ENCODE measurements at places on chromosomes 3 and 15.

GRCh38 chr3:121488628-121489027, 57.2 kb downstream of the POLQ start:
- peak; percentile 10 for DNase-seq

DNA sequence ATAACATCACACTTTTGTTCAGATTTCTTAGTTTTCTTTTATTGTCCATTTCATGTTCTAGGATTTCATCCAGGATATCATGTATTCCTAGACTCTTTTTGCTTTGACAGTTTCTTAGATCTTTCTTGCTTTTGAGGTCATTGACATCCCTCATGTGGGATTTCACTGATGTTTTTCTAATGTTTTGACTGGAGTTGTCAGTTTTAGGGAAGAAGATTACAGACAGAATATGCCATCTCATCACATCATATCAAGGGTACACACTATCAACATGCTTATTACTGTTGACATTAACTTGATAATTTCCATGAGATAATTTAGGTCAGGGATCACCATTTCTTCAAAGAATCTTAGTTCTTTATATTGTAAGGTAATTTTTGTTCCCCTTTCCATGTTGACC, 101.7 kb downstream of the NPAP1 start:
- DNase-seq, result no peak

- no peak for DNase-seq
These were observed 1.1 kb downstream of the NCKIPSD start for GRCh38 chr3:48684480-48685143.

DNA sequence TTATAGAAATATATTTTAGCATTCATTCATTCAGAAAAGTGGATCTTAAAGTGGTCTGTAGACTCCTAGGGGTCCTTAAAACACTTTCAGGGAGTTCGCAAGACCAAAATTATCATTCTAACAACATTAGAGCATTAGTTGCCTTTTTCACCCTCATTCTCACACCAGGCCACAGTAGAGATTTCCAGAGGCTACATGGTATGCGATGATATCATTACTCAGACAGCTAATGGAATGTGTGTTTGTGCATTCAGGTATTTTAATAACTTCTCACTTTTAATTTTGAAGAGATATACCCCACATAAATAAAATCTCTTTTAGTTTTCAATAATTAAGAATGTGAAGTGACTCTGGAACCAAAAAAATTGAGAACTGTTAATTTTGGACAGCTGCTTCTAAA, 206.9 kb downstream of the NSUN3 start:
- no peak for DNase-seq

DNA sequence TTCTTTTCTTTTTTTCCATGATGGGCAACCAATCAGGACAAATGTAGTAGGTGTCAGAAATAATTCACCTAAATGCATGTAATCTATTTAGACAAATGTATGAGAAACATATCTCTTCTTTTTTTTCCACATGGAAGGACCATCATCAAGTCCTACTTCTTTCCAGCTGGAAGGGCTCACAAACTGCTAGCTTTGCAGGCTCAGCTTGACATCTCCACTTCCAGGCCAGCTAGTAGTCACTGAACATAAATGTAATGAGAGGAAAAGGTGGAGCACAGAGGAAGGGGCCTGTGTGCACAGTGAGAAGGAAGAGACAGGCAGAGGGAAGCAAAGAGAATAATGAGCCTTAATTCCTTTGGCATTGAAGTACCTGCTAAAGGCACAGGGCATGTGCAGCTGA, 504.9 kb downstream of the MCTP2 start:
- DNase-seq, result no peak

- peak; percentile 92 for DNase-seq
These were observed 5.9 kb downstream of the RNU6-1 start for GRCh38 chr15:67833710-67834511.

Data from H7 (cell line).